ENCODE measurements at places on chromosomes 2 and 18.

GRCh38 chr2:219272356-219272755 lies 6.8 kb upstream of the DNAJB2 start:
- no peak for DNase-seq

DNA sequence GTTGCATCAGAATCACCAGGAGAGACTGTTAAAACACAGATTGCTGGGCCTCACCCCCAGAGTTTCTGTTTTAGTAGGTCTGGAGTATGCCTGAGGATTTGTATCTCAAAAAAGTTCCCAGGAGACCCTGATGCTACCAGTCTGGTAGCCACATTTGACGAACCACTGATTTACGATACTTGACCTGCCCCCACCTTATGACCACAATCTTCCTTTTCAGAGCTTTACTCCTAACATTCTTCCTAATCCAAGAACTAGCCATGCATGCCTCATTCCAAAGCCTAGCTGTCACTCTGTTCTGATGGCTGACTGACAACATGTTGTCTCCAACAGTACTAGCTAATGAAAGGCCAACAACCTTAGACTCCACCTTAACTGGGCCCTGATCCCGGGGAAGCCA lies 191.4 kb downstream of the MBD2 start:
- no peak for DNase-seq

- DNase-seq = no peak
Observed at GRCh38 chr2:196504788-196505187, 134.7 kb upstream of the CCDC150 start.

GRCh38 chr2:68660658-68661057 lies 17.3 kb downstream of the PROKR1 start:
- no peak for DNase-seq

GRCh38 chr2:119552902-119553301 lies 8.7 kb downstream of the CFAP221 start:
- DNase-seq = no peak

GRCh38 chr2:2849464-2850217 lies 518.6 kb upstream of the MYT1L start:
- no peak for DNase-seq

- DNase-seq = no peak
Observed at GRCh38 chr2:237721458-237721857, 77.1 kb upstream of the RBM44 start.

DNA sequence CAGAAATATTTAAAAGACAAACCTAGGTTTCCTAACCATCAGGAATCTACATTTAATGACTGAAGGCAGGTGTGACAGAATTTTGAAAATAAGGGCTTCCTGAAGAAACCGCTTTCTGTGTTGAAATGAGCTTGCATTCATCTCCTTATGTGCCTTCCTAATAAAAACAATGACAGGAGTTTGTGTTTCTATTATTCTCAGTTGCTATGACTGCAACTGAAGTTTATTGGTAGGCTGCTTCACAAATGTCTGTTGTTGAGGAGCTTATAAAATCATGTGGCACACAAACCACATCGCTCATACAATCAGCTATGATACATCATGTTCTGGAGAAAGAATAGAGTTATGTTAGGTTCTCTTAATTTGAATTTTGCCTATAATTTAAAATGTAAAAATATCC lies 362.7 kb upstream of the SLC8A1 start:
- DNase-seq = no peak

GRCh38 chr2:2557475-2557874 lies 226.4 kb upstream of the MYT1L start:
- no peak for DNase-seq

DNA sequence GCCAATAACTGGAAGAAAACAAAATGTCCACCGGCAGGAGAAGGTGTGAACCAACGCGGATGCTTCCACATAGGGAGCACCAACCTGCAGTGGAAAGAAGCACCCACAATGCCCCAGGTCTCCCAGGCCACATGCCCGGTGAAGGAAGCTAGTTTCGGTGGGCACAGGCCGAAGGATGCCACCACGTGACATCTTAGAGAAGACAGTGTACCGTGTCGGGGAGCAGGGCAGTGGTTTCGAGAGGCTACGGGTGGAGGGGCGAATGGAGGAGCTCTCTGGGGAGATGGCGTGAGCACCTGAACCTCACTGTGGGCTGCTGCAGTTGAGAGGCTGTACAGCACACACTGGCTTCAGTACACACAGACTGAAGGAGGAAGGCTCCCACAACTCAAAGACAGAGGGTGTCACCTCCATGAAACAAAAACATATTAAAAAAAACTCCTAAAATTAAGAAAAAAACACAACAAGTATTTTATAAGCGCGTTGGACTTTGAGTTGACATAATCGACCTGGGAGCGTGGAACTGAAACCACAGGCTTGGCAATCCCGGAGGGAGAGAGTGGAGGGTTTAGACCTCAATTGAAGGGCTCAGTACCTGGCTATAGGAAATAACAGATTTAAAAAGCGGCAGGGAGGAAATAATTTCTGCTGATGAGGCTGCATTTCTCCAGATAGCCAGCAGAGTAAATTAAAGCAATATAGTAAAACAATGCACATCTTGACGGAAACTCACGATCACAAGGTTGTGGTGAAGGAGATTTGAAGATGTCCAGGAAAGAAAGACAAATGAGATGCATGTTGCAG lies 160.1 kb downstream of the RTP5 start:
- DNase-seq = no peak

GRCh38 chr2:155310589-155310988 lies 612.1 kb downstream of the KCNJ3 start:
- DNase-seq = no peak

- no peak for DNase-seq
Observed at GRCh38 chr2:96869281-96869821, 529 bp downstream of the SEMA4C start.

- no peak for DNase-seq
Observed at GRCh38 chr2:20023688-20024087, 11.2 kb upstream of the MATN3 start.

GRCh38 chr2:24969784-24970183 lies 2.0 kb downstream of the DNAJC27 start:
- DNase-seq = no peak

DNA sequence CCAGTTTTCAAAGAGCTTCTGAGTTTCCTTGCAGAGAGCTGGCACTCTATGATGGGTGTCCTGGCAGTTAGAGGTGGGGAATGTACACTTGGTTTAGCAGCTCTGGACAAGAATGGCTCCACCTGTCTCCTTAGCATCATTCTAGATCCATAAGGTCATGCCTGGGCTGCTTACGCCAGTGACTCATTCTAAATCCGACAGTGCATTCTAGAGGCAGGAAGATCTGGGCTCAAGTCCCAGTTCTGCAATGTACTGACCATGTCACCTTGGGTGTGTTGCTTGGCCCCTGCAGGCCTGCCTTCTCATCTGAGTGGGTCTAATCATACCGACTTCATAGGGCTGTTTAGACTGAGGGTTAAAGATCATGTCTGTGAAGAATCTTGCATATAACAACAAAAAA lies 46.5 kb downstream of the PTGR3 start:
- no peak for DNase-seq

DNA sequence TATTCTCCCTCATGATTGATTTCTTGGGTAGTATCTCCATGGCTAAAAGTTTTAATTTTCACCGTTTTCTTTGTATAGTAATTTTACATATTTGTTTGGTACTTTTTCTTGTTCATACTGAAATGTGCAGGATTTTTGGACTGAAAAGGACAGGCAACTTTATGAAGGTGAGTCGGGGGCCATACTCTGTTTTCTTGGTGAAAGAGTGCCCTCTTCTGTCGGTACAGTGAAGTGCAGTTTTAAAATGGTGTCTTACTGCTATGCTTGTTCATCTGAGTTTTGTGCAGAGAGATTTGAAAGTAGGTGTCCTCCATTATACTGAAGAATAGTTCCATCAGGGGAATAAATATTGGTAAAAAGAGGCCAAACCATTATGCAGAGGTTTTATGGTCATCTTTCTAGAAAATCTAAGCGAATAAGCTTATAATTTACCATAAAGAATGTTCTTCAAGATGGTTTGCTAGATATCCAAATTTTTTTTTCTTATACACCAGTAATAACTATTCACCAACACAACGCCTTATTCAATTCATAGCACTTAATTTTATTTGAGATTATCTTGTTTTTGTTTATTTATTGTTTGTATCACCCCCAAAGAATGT lies 8.7 kb upstream of the SERPINB13 start:
- peak; percentile 4 for DNase-seq

DNA sequence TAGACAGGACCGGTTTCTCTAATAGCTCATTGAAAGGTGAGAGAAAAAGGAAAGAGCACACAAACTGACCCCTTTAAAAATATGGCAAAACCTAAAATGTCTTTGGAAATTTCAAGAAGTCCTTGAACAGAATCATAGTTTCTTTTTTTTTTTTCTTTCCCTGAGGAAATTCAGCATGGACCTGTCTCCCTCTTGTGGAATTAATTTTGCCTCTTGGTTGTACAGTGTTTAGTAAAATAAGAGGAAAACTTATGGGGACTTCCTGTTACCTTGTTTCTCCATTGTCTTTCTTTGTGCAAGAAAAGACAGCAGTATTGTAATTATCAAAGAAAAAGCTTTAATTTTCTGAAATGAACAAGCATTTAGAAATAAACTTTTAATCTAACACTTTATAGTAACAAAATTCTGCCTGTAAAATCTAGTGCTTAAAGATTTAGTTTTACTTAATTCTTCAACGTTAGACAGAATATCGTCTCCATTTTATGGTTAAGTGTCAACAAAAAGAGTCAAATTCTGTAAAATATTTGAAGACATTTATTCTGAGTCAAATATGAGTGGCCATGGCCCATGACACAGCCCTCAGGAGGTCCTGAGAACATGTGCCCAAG lies 176.3 kb upstream of the NABP1 start:
- no peak for DNase-seq

DNA sequence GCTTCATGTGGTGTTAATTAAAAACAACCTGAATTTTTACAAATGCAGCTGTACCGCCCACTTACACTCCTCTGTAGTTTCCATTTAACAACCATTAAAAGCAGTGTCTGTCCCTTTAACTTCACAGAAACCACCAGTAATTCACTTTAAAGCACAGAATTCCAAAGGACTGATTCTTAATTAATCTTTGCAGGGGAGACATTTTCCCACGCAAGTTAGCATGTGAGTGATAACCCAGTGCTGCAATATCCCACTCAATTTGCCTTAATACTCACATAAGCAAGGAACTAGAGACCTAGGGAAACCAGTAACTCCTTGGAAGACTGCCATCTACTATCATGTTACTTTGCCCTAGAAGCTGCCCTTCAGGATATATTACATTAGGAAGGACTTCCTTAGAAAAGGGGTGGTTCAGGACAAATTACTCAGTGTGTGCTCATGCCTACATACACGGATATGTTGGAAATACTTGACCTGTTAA lies 102.3 kb downstream of the OSR1 start:
- no peak for DNase-seq

- DNase-seq = peak; percentile 90
Observed at GRCh38 chr2:73214120-73215035, at the start of gene SMYD5. Gene SMYD5 (plus strand): TSS chr2:73214245. CDS start chr2:73214267, 22 bp downstream.

DNA sequence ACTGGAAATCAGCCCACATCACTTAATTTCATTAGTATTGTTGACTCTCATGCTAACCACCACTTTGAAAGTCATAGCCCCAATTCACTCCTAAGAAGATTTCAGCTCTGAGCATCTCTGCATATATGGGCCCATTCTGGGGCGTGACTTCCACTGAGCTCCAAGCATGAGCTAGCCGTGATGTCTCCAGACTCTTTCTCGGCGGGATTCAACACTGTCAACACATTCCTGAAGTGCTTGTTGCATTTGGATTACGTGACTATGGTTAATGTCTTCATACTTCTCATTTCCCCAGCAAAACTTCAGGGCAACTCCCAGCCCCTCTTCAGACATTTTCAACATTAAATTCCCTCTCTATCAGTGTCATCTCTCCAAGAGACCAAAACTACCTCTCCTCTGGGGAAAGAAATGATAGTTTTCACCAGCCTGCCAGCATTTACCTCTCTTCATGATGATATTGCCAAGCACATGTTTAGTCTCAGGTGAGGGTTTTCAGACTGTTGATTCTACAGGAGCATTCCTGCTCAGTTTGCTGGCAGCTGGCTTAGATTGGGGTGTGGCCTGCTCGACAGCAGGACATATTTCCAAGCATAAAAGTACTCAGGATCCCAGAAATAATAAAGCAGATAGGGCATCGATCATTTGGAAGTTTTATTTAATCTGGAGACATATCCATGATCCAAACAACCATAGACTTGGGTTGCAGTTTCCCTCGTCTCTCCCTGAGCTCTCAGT lies 81.7 kb downstream of the FEZ2 start:
- DNase-seq = no peak

- DNase-seq = no peak
Observed at GRCh38 chr2:226578879-226579278, 220.7 kb downstream of the IRS1 start.

- DNase-seq = no peak
Observed at GRCh38 chr2:121541495-121541894, 10.8 kb downstream of the RNU4ATAC start.

DNA sequence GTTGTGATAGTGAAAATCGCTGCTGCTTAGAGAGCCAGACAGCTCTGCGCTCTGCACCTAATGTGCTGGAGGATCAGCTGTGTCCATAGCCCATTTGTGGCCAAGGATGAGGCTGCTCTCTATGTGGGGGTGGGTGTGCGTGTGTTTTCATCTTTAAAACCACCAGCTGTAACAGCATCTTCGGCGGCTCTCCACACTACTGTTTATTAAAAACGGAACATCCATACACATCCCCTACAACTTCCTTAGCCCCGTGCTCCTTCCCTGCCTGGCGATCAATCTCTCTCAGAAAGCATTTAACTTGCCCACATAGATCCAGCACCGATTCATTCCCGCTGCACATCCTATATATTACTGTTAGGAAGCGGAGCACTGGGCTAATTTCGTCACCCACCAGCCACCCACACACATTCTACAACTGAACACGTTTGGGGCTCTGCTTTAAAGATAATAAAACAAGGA lies 1.6 kb downstream of the CELF4 start:
- DNase-seq = no peak

GRCh38 chr2:37422816-37423215 lies 78.4 kb downstream of the QPCT start:
- no peak for DNase-seq

DNA sequence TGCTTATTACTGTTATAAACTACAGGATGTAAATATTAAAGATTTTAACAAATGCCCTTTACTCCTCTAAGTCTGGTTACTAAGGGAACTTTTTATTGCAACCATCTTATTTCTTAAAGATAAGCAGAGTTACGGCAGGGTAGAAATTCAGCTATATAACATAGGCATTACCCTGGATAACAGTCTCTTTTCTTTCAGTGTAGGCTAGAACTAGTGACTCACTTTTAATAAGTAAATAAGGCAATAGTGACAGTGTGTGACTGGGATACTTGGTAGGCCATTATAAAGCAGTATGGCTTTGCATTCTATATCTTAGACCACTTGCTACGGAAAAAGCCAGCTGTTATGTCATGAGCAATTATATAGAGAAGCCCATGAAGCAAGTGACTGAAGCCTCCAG lies 1041.0 kb upstream of the NRXN1 start:
- no peak for DNase-seq

All from stimulated activated CD4-positive, alpha-beta T cell treated with anti-CD3 and anti-CD28 coated beads, Interleukin-15, amount 100 ng/mL, for 48 hours (primary cell).